Thymus (tissue), 14 donors: ENCODE measurements at places on chromosomes 5 and 9. TPM values are rescaled to one million over a fixed set of nuclear protein-coding genes. Genes with fewer than 3 reads are reported as not detected.

GRCh38 chr5:102036927-102037326, 259.2 kb downstream of the SLCO4C1 start:
- DNase-seq: no peak
- no peaks in the 10 kb centered on the region for H3K36me3 ChIP-seq
- H3K27ac ChIP-seq: no peak overlapping the region
- H3K4me3 ChIP-seq: no peak overlapping the region

The PTGS1 gene
- 1.6 TPM for polyA plus RNA-seq

DNA sequence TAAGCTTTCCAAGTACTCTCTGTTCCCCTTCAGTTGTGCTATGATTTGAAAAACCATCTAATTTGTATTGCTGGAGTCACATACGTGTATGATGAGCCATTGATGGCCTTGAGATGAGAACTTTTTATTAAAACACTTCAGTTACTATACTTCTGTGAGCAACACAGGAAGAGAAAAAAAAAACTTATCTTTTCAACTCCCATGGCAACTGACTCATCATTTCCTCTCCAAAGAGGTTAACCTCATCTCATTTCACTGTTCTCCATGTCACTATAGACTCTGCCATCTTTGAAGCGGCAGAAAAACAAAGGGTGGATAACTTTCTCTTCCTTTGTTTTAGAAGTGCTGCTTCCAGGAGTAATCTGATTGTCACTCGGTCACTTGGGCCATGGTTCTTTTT, 104.3 kb upstream of the PCSK1 start:
- no peak for DNase-seq
- H3K4me3 ChIP-seq: no peak overlapping the region
- no peaks in the 10 kb centered on the region for H3K27me3 ChIP-seq
- H3K4me1 ChIP-seq: no peaks in the 10 kb centered on the region
- H3K36me3 ChIP-seq: no peaks in the 10 kb centered on the region

The PCDHB7 gene
- 0.11 TPM for polyA plus RNA-seq

The ZCCHC10 gene
- polyA plus RNA-seq: 38.6 TPM

DNA sequence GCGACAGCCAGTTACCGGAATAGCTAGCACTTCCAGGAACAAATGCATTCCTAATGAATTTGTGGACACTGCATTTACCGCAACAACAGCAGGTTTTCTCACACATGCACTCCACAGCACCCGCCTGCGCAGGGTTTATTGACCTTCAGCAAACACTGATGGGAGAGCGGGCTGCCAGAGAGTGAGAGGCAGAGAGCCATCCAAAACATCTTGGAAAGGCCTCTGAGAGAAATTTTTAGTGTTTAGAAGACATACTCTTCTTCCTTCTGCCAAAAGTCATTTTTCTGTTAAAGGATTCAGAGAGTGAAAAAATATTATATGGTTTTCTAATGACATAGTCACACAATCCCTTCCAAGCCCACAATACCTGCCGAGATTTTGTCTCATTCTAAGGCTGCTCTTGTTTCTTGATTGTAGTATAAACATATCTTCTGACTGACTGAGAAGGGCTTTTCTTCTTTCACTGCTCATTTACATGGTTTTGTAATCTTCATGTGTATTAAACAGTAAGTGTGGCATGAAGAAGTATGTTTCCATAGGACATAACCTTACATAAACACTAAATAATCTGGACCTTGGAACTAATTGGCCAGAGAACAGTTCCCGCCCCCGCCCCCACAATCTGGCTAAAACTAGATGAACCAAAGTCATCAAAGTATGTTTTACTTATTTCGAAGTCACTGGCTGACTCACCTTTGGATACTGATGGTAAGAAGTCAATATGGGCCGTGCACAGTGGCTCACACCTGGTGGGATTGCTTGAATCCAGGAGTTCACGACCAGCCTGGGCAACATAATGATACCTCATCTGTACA, 432.5 kb upstream of the MEF2C start:
- H3K27me3 ChIP-seq: no peaks in the 10 kb centered on the region
- DNase-seq: no peak

- no peak overlapping the region for H3K27ac ChIP-seq
- H3K27me3 ChIP-seq: no peaks in the 10 kb centered on the region
- H3K36me3 ChIP-seq: no peaks in the 10 kb centered on the region
- H3K4me1 ChIP-seq: no peaks in the 10 kb centered on the region
Measured at GRCh38 chr5:173907686-173908371, 19.7 kb downstream of the CPEB4 start.

DNA sequence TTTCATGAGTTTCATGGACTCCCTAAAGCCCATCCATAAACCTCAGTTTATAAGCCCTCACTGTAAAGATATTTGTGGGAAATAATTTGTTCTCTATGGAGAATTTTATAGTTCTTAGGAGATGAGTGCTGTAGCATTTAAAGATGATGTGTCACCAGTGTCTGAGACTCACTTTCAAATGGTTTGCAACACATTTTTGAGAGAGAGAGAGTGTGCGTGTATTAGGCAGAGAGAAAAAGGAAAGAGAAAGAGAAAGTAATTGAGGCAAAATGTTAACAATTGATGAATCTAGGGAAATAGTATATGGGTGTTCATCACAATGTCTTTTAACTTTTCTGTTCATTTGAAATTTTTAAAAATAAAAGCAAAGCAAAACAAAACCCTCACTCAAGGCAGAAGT, 479.0 kb downstream of the ZSWIM6 start:
- DNase-seq: no peak
- H3K27me3 ChIP-seq: peaks cover under 1% of the 10 kb centered on the region
- no peaks in the 10 kb centered on the region for H3K36me3 ChIP-seq
- no peak overlapping the region for H3K4me3 ChIP-seq
- peaks cover 4% of the 10 kb centered on the region for H3K4me1 ChIP-seq
- H3K27ac ChIP-seq: no peak overlapping the region

DNA sequence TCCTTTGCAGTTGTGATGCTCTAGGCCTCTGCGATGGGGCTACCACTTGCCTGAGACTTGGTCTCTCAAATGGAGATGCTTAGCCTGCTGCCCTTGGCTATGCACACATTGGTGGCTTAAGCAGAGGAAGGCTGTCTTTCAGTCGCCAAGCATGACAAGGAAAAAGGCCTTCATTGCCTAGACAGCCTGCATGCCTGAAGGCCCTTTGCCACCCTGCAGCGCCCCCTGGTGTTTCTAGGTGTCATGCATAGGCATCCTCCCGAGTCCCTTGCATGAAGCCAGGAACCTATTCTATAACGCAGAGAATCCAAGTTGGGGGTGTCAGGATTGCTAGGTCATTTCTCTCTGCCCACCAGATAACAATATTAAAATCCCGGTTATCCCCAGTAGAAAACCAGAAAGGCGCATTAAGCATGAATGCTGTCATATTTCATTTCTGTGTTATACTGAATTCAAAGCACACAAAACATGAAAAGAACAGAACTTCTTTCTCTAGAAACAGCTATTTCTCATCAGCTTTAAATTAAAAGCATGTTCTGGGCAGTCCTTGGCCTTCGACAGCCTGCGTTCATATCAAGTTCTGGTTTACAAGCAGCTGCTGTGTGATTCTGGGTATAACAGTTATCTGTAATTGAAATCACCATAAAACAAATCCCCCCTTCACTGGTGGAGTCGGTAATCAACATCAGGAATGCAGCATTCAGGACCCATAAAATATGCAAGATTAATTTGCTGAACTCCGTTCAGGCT, 59.7 kb upstream of the TRPC7 start:
- DNase-seq: no peak
- no peaks in the 10 kb centered on the region for H3K4me1 ChIP-seq
- no peaks in the 10 kb centered on the region for H3K27me3 ChIP-seq
- no peak overlapping the region for H3K4me3 ChIP-seq
- no peak overlapping the region for H3K27ac ChIP-seq

DNA sequence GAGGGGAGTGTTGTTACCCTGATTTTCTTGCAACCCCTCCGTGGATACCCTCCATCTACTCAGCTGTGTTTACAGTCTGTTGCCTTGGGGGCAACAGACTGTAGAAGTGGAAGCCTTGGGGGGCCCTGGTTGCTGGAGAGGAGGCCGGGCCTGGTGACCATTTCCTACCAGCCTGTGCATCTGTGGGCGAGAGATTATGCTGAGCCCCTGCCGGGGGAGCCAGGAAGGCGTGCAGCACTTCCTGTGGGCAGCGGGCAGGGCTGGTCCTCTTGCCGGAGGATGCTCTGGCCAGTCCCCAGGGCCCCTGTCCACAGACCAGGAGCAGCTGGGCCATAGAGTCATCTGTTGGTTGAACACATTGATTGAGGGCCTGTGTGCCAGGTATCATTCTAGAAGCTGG, 11.1 kb downstream of the ERGIC1 start:
- H3K4me3 ChIP-seq: no peak overlapping the region
- H3K4me1 ChIP-seq: peaks cover 41% of the 10 kb centered on the region
- no peak overlapping the region for H3K27ac ChIP-seq
- peaks cover 34% of the 10 kb centered on the region for H3K36me3 ChIP-seq
- no peaks in the 10 kb centered on the region for H3K27me3 ChIP-seq

The CCDC192 gene
- 0.11 TPM for polyA plus RNA-seq

DNA sequence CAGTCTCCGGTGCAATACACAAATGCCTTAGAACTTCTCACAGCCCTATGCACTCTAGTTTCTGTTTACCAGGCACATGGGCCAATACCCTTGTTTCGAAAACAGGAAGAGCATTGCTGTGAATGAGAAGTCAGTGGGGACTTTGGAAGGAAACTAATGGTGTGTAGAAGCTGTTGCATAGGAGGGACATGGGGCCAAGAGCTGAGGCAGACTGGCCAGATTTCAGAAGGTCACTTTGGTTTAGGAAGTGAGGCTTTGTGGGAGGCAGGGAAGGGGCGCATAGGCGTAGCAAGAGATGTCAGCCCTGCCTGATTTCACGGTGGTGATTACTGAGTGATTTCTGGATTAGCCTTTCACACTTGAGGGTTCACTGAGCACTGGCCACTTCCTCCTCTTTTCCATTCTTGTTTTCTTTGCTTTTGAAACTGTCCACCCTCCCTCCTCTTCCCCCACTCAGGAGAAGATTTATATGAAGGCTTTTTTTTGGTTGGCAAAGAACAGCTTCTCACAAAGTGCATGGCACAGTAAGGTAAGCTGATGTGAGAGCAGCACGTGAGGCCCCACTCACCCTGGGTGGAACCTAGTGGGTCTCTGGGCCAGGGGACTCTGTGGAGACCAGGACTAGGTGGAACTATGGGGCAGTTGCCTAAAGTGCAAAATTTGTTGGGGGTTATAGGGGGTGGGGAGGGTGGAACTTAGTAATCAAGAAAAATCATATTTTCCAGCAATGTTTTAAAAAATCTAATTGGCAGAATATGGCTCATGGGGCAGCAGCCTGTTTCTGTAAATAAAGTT, 6.1 kb upstream of the TMEM252 start:
- no peaks in the 10 kb centered on the region for H3K27me3 ChIP-seq
- H3K36me3 ChIP-seq: no peaks in the 10 kb centered on the region
- H3K27ac ChIP-seq: no peak overlapping the region
- H3K4me3 ChIP-seq: no peak overlapping the region
- no peaks in the 10 kb centered on the region for H3K4me1 ChIP-seq
- DNase-seq: no peak

The ADGRD2 gene
- polyA plus RNA-seq: 0.50 TPM

GRCh38 chr9:135242406-135242805, 154.9 kb downstream of the OLFM1 start:
- no peak for DNase-seq
- H3K27me3 ChIP-seq: no peaks in the 10 kb centered on the region
- no peak overlapping the region for H3K27ac ChIP-seq

- H3K27me3 ChIP-seq: peaks cover 15% of the 10 kb centered on the region
- DNase-seq: no peak
- H3K4me1 ChIP-seq: peaks cover 12% of the 10 kb centered on the region
- no peak overlapping the region for H3K4me3 ChIP-seq
- no peaks in the 10 kb centered on the region for H3K36me3 ChIP-seq
Measured at GRCh38 chr5:36741128-36741527, 134.7 kb downstream of the SLC1A3 start.

DNA sequence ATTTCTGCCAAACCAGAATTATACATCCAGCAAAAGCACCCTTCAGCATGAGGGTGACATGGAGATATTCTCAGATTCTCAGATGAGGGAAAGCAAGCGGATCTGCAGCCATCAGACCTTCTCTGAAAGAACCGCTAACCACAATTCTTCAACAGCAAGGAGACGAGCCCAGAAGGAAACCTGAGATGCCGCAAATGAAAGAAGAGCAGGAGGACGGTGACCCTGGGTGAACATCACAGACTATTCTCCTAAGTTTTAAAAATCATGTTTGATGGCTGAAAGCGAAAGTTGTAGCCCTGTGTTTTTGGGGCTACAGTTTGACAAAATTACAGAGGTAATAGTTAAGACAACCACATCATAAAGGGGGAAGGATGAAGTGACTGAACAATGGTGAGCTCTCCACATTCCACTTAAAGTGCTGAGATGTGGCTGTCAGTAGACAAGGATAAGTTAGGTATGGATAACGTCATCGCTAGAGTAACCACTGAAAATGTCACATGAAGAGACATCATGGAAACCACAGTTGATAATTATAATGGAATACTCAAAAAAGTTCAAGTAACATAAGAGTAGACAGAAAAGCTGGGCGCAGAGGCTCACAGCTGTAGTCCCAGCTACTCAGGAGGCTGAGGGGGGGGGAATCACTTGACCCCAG, 31.5 kb upstream of the NSMF start:
- DNase-seq: no peak
- H3K27me3 ChIP-seq: no peaks in the 10 kb centered on the region
- H3K27ac ChIP-seq: no peak overlapping the region
- no peaks in the 10 kb centered on the region for H3K4me1 ChIP-seq

The CCNO gene
- polyA plus RNA-seq: 1.0 TPM

The PCDHB3 gene
- polyA plus RNA-seq: 0.11 TPM

GRCh38 chr9:116377179-116377798, 223.7 kb downstream of the PAPPA start:
- no peak for DNase-seq
- no peaks in the 10 kb centered on the region for H3K4me1 ChIP-seq
- no peak overlapping the region for H3K4me3 ChIP-seq

DNA sequence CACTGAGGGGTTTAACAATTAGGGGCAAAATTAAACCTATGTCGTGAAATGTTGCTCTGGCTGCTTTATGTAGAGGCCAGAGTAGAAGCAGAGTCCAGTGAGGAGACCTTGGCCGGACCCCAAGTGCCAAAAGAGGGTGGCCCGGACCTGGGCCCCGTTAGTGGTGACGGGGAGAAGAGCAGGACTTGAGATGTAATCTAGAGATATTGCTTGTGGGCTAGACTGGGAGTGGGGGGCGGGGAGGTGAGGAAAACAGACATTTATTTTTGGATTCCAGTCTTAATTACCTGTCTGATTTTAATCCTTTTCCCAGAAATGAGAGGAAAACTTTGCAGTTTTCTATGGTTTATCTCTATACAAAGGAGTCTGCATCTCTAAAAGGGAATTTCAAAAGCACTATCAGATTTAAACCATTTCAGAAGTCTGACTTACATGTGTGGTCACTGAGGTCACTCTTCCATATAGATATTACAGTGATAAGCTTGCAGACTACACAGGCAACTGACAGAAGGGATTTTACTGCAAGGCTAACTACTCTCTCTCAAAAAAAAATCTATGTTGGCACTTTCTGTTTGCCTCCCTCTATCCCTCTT, 108.1 kb downstream of the MED27 start:
- H3K36me3 ChIP-seq: no peaks in the 10 kb centered on the region
- H3K4me3 ChIP-seq: no peak overlapping the region
- DNase-seq: no peak

The SCGB3A1 gene
- 2.1 TPM for polyA plus RNA-seq
